ENCODE measurements at places on chromosomes 1 and 21.

DNA sequence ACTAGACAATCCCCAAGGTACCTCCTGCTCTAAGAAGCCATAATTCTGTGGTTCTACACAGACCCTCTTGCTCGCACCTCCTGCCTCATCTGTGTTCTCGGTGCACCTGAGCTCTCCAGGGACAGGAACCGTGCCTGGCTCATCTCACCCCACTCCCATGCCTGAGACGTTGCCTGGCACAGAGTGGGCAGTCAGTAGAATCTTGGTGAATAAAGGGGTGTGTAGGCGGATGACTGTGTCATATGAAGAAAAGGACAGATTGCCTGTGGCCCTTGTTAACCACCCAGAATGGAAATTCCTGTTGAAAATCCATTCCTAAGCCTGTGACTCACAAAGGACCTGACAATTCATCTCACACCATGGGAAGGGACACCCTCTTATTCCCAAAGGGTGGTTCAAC is 92.9 kb downstream of the KCNN3 start:
- no peak for DNase-seq

DNA sequence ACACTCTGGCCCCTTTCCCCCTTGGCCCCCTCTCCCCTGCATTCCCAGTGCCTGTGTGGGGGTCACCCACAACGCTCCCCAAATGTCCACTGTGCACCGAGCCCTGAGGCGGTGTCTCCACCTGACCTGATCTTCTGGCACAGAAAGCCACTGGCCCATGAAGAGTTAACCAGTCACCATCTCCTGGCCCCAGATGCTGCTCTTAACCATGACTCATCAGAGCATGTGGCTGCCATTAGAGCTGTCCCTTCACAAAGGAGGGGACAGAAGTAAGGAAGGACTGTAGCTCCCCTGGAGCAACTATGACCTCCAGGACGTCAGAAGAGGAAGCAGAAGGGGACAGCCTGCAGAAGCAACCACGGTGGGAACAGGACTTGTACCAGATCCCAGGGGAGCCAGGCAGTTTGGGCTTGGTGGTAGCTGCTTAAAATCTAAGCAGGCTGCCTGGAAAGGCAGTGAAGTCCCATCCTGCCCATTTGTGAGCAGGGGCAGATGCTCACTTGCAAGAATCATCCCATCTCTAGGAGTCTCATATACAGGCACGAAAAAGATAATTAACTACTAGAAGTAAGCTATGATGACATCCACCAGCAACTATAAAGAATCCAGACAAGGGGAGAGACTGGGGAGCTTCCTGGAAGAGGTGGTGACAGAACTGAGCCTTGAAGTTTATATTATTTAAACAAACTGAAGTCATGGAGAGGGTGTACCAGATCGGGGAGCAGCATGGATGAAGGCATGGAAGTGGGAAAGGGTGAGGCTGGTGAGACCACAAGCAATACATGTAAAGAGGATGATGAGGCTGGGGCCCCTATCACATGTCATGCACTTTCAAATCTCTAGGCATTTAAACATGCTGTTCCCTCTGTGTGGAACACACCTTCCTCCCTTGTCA is 1.1 kb upstream of the TTC39A start:
- DNase-seq = no peak

- DNase-seq = no peak
Measured at GRCh38 chr1:6332821-6333220, 60.7 kb downstream of the ACOT7 start.

DNA sequence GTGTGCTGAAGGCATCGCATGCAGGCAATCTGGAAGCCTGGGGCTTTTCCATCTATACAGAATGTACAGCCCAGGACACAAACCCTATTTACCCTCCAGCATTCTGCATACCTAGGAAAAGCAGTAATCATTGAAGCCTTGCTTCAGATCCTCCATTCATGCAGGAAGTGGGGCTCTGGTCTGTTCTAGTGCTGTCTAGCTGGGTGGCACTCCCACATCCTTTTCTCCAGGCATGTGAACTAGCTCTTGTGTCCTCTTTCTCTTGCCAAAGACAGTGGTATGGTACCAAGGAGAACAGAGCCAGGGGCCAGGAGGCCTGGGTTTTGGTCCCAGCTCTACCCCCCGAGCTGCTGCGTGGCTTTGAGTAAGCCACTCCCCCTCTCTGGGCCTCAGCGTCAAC is 21.7 kb downstream of the LRP8 start:
- DNase-seq = no peak

- DNase-seq = no peak
Measured at GRCh38 chr1:168095476-168095875, 41.3 kb downstream of the GPR161 start.

DNA sequence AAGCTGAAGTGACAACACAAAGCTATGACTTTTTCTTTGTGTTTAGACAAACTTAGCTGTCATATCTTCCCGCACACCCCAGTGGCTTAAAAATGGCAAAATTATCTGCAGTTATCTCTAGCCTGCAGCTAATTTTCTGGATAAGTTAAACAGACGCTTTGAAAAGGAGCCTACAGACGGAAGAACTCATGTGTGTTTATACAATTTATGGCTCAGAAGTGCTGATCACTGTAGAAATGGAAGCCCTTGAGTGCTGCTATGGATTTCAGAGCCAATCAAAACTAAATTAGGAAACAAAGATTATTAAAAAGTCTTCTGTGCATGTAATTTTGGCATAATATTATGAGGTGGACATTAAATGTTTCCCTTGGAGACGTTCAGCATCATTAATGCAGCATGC is 11.6 kb downstream of the NTNG1 start:
- DNase-seq = no peak

GRCh38 chr1:197799271-197799670 is 24.0 kb upstream of the DENND1B start:
- no peak for DNase-seq

- peak; percentile 37 for DNase-seq
Measured at GRCh38 chr1:93814059-93814794, 64.8 kb downstream of the DNTTIP2 start.

DNA sequence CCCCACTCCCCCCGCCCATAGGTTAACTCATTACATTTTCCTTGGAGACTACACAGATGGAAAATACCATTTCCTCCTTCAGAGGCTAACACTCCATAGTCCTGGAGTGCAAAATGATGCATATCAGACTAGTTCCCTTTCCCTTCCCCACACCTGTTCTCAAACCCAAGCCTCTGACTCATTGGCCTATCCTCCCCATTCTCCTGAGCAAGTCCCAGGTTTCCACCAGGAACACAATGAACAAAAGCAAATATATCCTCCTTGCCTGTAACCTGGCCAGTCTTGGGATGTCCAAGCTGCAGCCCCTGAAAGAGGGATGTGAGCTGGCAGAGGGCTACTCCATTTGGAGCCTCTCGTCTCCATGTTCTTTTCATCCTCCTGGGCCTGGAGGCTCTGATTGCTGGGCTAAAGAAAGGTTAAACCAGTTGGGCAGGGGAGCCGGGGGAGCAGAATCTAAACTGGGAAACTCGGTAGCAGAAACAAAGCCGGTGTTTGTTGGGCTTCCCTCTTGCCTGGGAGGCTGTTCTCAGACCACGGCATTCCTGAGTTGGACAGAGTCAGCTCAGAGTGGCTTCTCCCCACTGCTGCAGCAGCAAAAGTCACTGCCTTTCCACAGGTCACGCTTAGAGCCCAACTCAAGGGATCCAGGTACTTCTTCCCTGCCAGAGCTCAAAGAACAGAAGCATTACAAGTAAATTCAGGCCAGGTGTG is 13.9 kb downstream of the SSR2 start:
- no peak for DNase-seq

DNA sequence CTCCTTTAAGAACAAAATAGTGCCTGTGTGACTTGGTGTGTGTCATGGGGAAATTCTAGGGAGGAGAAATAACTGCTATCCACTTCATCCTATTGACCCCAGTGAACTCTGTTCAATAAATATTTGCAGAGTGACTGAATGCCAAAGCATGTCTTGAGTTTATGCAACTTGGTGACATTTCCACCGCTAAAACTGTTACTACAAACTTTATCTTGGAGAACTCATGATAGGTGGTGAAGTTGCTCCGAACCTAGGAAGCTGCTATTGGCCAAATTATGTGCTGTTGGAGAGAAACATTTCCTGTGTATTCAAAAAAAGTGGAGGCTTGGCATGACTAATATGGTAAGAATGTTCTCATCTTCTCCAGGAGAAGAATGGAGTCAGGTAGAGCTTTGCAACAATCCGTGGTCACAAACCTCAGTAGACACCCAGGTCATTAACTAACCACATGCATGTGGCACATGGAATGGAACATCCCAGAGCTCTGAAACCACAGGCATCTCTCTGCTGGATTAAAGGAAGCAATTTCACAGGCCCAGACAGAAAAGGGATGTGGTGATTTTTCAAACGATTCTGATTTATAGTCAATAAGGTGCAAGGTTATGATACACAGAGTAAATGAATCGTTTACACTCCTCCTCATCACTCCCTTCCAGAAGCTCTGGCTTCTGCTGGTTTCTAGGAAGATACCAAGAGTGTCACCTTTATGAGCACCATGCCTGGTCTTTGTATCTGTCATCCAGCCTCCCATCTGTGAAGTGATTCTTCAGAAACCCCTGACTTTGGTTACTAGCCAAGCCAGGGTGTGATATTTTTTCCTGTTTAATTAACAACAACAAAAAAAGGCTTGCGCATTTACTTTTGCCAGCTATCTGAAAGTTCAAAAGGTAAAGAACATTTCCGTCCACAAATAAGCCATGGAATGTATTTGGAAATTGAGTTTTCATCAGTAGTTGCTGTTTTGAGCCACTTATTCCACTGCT is 361.1 kb downstream of the TGFB2 start:
- DNase-seq = no peak

GRCh38 chr1:205073511-205073910 is 10.7 kb downstream of the TMEM81 start:
- DNase-seq = no peak

DNA sequence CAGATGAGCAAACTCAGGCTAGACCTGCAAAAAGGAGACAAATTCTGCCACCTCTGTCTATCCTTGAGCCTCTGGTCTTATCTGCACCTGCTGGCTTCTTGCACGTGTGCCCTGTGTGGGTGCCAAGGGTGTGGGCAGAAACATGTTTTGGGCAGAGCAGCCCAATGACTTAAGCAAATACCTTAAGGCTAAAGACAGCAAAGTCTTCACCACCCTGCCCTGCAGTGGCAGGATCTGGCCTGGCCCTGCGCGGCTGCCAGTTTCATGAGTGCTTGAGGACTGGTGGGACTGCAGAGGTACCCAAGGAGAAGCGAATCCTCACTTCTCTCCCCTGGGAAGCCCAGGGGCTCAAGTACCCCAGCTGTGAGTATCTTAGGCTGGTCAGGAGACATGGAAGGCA is 3.8 kb upstream of the SLC26A9 start:
- no peak for DNase-seq

DNA sequence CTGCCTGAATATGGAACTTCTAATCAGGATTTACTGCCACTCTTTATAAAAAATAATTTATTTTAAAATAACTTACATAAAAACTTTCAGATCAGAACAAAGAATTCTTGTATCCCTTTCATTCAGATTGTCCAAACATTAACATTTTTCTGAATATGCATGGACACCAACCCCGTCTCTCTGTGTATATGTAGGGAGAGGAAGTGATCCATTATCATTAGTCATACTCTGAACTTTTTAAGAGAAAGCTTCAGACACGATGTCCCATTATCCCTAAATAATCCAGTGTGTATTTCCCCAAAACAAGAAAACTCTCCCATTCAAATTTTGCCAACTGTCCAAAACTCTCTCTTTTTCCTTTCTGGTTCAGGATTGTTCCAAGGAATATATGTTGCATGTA is 122.3 kb upstream of the CXADR start:
- no peak for DNase-seq

DNA sequence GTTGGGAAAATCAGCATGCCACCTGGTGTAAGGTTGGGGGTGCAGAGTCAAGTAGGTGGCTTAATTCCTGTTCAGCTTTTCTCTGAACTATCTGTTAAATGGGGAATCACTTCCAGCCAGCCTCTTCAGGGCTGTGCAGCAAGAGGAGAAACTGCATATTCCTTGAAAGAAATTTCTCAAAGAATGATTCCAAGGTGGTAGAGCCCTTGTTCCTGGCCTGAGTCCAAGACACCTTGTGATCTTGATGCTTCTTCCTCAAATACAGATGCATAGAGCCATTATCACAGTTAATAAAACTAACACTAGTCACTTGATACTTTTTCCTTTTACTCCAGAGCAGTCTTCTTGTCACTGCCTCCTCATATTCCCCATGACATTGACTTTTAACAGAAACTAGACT is 5.2 kb downstream of the TXLNA start:
- no peak for DNase-seq

DNA sequence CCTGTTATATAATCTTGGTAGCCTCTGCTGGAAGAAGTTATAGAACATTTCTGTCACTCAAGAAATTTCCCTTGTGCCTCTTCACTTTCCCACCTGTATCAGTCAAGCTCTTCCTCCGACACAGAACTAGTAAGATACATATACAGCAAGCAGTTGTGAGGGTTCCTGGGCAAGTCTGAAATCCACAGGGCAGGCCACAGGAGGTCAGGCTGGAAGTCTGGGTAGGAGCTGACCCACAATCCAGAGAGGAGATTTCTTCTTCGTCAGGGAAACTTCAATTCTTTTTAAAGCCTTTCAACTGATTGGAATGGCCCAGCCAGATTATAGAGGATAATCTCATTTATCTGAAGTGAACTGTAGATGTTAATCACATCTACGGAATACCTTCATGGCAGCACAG is 96.4 kb upstream of the FMN2 start:
- no peak for DNase-seq

DNA sequence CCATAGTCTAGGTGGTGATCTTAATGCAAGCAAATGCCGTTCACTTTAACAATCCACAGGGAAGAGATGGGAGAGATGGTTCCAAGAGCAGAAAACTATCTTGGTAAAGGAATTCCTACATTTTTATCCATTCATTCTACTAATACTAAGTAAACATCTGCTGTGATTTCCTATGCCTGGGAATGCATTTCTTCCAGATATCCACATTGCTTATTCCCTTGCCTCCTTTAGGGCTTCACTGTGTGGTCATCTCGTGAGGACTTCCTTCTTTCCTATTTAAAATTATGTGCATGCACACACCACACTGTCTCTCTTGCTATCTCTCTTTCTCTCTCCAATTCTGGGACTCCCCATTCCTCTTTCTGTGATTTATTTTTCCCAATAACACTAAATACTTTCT is 199.0 kb upstream of the C1orf105 start:
- DNase-seq = no peak

- DNase-seq = no peak
Measured at GRCh38 chr1:65229754-65230339, 79.5 kb upstream of the DNAJC6 start.

DNA sequence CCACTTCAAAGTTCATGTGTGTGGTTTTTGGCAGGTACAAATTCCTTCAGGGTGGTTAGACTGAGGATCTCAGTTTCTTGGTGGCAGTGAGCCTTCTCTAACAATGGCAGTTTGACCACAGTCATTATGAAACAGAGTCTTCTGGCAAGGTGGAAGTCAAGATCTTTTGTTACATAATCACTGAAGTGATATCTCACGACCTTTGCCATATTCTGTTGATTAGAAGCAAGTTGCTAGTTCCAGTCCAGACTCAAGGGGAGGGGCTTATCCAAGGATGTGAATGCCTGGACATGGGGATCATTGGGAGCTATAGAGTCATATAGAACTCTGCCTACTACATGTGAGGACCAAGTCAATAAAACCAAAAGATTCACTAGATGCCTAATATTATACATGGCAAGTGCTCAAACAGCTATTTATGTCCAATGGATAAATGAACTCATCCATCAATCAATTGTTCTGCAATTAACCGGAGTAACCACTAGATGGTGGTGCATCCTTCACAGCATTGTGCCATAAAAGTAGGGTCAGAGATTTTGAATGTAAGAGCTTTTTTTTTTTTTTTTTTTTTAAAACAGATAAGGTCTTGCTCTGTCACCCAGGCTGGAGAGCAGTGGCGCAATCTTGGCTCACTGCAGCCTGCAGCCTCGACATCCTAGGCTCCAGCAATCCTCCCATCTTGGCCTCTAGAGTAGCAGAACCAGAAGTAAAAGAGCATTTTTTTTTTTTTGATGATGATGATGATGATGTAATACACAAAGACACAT is 131.9 kb downstream of the CRB1 start:
- DNase-seq = peak; percentile 36
